Stimulated activated CD8-positive, alpha-beta memory T cell treated with anti-CD3 and anti-CD28 coated beads, Interleukin-7, amount 100 ng/mL, for 48 hours (primary cell): ENCODE measurements at places on chromosomes 4 and X.

DNA sequence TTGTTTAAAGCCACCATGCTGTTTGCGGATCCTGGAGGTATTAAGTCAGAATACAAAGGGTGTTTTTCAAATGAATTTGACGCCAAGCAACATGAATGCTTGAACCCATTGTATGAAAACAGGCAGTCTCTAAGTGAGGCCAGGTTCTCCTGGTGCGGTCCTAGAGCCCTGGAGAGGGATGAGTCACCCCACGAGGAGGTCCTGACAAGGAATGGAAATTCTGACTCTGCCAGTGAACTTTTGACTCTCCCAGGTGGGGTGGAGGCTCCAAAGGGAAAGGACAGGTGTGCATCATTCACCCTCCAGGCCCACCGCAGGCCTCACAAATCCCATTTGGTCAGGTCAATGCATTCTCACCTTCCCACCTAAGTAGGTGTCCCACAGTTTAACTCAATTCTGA, 1.5 kb downstream of the TRIM2 start:
- no peak for DNase-seq

DNA sequence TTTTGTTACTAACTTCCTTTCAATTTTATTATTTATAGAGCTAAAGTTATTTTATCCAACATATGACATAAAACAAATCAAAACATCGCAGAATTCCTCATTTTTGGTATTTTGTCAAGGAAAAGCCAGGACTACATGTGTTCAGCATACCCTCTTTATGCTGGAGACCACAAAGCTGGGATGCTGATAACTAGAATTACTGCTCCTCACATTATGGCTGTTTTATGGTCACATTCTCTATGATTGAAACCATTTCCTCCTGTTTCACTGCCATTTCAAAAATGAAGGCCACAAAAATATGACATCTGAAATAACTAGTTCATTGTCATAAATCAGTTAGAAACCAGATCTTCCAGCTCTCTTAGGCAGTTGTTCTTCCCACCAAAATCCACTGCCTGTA, 41.7 kb downstream of the KLHL34 start:
- DNase-seq: no peak

DNA sequence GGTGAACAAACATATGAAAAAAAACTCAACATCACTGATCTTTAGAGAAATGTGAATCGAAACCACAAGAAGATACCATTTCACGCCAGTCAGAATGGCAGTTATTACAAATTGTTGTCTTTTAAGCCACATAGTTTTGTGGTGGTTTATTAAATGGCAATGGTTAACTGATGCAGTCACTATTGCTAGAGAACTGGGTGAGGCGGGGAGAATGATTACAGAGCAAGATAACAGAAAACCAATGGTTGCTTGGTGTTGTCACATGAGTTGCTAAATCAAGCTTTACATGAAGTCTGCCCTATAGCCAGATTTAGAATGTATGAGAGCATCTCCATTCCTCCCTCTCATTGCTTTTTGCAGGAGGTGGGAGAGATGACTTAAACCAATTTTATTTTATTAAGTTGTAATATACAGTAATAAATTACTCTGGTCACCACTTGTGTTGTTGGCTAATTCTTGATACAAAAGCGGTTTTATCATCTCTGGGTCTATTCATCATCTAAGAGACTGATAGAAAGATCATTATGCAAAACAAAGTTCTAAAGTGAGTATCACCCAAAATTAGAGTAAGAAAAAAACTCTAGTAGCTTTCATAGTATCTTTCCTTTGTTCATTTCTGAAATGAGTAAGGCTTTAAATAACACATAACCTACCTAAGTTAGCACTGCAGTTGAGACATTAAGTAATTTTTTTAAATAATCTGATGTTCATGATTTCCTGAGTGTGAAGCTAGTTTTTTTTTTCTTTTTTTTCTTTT, 859.5 kb downstream of the STIM2 start:
- no peak for DNase-seq

DNA sequence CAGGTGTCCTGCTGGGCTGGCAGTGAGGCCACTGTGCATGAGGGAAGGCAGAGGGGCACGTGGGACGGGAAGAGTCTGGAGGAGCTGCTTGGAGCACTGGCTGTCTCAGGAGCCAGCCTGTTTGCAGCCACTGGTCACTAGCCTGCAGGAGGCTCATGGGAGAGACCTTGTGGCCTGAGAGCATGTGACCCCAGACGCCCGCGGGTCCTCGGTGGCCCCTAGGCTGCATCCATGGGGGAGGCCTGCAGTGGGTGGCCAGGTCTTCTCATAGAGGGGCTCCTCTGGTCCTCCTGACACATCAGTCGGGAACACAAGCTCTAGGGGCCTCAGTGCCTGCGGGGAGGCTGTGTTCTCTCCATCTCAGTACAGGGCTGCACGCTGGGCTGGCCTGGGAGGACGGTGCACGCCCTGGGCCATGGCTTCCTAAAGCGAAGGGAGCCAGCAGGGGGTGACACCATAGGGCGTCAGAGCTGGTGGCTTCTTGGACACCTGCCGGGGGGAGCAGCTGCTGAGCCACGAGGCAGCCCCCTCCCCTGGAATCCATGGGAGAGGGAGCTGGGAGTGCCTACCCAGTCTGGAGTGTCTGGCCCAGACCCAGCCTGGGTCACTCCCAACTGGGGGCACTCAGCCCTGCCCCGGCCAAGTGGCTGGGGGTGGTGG, 12.3 kb downstream of the NAT8L start:
- DNase-seq: no peak

DNA sequence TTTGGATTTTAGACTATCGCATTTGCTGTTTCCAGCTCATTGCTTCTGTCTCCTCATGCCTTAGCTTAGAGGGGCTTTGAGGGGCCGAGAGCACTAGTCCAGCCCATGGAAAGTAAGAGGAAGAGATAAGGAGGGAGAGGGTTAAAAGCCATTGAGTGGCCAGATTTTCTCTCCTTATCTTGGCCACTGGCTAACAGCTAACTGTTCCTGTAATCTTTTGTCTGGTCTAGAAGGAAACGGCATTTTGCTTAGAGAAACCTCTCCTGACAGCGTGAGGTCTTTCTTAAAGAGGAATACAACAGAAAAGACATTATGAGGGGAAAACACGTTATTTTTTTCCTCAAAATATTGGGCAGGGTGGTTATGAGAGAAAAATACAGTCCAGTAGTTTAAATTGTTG, 7.9 kb downstream of the GPR101 start:
- no peak for DNase-seq

DNA sequence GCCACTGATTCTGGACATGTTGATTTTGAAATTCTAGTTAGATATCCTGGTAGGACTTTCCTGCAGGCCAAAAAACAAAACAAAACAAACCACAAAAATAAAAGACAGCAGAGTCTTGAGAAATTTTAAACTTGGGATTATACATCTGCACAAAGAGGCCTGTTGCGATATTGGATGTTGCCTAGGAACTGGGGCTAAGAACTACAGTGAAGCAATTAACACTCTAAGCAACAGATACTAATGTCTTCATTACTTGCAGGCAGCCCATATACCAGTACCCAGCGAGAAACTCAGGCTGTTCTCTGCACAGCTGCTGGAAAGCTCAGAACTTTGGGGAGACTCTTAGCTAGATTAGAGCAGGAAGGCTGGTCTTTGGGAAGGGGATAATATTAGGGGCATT, 69.1 kb upstream of the SCOC start:
- no peak for DNase-seq

DNA sequence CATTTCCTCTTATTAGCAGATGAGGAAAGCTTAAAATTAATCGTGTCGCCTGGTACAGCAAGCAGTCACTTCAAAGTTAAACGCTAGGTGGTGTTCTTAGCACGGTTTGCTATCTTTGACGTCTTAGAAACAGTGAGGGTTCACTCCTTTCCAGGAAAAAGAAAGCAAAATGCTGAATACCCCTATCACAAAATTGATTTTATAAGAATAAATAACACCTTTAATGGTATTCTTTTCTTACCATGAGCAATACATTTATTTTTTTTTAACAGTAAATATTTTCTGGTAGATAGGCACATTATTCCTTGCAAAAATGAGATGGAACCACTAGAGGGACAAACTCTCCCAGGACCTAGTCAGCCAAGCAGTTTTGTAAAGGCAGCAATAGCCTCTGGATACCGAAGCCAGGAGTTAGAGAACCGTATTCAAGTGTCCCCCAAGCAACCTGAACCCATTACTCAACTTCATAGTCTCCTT, 153.9 kb downstream of the KDR start:
- no peak for DNase-seq

- DNase-seq: no peak
Observed at GRCh38 chr4:19262467-19262866, 989.2 kb upstream of the SLIT2 start.

GRCh38 chrX:6095469-6095868, 133.2 kb downstream of the NLGN4X start:
- DNase-seq: no peak

- DNase-seq: no peak
Observed at GRCh38 chr4:177251237-177251636, 58.4 kb upstream of the NEIL3 start.

DNA sequence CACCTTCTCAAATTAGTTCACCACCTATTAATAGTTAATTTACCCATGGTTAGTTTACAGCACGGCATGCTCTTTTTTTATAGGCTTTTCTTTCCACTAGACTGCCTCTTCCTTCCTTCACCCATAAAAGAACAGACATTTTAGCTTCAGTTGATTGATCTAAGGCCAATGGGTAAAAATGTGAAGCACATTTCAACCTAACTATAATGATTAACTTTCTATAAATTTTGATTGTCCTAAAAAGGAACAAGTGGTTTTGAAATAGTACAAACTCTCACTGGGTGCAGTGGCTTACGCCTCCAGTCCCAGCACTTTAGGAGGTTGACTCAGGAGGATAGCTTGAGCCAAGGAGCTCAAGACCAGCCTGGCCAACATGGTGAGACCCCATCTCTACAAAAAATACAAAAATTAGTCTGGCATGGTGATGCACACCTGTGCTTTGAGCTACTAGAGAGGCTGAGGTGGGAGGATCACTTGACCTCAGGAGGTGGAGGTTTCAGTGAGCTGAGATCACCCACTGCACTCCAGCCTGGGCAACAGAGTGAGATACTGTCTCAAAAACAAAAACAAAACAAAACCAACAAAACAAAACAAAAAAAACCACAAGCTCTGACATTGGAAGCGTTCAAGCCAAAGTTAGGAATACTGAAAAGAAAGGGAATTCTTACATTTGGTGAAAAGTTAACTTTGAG, 89.9 kb upstream of the FAT1 start:
- DNase-seq: no peak

DNA sequence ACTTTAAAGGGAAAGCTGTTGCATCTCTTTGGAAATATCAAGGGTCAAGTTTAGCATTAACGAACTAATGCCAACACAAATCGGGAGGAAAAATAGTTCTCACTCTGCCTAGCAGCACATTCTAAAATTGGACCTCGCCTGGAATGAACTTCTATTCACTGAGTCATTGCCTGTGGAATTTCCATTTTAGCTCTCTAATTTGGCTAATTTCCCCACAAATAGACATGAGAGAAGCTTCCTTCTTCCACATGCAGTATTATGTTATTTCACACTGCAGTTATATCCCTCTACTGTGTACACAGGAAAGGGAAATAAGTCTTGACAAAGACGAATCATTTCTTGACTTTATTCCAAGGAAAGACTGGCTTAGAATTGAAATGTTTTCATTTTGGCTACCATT, 9.3 kb downstream of the ZXDA start:
- DNase-seq: no peak

DNA sequence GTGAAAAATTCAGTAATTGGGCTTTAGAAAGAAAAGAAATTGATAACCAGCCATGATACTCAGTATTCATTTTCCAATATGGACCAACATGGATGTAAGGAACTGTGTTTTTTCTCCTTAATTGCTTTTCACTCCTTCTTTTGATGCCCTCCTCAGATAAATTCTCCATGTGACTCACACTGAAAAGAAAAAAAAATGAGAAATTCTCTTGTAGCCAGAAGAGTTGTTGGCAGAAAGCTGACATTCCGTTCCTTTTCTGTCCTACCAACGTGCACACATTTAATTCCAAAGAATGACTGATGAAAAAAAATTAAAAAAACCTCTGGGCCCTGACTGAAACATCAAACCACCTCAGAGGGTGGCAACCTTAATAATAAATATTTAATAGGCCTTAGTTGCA, 153.1 kb downstream of the AMELX start:
- no peak for DNase-seq

DNA sequence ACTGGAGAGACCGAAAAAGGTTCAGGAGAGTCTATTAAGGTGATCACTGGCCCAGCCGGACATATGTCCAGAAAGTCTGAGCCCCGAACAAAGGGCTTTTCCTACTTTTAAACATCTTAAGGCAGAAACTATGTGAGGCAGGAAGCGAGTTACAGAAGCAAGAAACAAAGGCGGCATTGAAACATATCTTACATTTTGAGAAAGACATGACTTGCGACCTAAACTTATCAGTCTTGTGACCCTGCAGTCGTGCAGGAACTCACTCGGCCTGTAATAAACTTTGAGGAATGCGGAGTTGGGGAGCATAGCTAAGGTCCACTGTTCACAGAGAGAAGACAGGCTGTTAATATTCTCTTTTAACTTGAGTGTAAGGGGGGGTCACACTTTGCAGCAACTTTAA, 158.7 kb downstream of the TBX22 start:
- DNase-seq: no peak

DNA sequence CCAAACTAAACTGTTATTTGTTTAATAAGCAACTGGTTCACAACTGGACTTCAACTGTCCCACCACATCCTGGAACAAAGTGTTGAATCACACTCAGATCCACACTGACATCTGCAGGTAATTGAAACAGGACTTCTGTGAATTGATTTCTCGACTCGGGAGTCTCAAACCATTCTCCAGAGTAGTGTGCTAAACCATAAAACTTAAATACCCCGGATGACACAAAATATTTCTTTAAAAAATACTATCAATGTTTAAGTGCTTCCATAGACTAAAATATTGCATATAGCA, 95.4 kb upstream of the PLAC1 start:
- no peak for DNase-seq

- no peak for DNase-seq
Observed at GRCh38 chr4:135408109-135408508, 1206.5 kb upstream of the PABPC4L start.

DNA sequence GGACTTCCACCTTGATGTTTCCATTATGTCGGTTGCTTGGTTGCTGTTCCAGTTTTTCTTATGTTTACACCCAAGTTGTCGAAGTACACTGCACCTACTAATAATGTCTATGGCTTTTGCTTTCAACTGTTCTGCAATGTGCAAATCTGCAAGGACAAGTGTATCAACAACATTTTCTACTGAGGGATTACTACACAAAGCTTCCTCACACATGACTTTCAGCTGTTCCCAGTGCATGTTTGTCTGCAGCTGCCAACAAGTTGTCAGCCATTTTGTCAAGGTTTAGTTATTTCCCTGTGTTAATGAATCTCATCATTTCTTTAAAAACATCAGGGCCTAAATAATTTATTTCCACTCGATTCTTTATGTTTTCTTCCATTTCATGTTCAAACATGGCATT, 45.4 kb upstream of the UGT2A3 start:
- no peak for DNase-seq

DNA sequence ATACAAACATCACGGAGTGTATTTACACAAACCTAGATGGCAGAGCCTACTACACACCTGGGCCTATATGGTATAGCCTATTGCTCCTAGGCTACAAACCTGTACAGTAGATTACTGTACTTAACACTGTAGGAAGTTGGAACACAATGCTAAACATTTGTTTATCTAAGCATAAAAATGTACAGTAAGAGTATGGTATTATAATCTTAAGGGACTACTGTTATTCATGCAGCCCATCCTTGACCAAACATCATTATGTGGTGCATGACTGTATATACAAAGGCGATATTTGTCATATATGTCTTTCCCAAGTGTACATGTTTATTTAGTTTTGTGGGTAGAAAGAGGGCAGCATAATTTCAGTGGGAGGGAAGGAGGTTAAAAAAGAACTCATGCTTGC, 177.7 kb upstream of the FSTL5 start:
- DNase-seq: no peak
